ENCODE measurements at places on chromosomes 7 and 10. TPM values are rescaled to one million over a fixed set of nuclear protein-coding genes. Genes with fewer than 3 reads are reported as not detected.

Gene FAM25G
- total RNA-seq, result not detected

Gene DOCK4
- total RNA-seq, result 5.5 TPM

Gene CNNM1
- total RNA-seq, result not detected

Gene CCDC71L
- total RNA-seq, result 26.6 TPM

Gene PLAU
- total RNA-seq, result 149 TPM

Gene LRRC4
- not detected for total RNA-seq

Gene ZNF365
- 2.6 TPM for total RNA-seq
